ENCODE measurements at places on chromosomes 5 and 9.

GRCh38 chr9:133199648-133200321 lies 9.3 kb downstream of the OBP2B start:
- no peak for DNase-seq

DNA sequence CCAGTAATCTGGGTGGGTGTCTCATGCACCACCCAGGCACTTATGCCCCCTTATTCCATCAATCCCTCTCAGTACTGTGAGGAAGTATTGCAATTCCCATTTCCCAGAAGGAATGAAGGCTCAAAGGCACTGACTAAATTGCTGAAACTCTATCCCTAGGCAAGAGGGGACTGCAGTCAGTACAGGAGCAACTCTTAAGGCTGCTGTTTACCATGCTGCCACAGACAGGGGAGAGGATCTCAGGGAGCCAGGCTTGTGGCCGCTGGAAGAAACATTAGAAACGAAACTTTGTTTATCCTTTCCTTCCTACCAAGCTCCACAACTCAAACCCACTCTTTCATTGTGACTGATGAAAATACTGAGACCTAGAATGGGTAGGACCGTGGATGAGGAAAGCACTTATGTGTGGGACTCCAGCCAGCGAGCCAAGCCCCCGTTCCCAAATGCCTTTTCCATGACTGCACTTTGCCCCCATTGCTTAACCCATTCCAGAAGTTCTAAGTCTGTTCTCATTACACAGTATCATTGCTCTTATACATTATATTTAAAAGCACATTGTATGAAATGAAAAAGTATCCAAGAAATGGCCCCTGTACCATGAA lies 54.3 kb downstream of the TLE1 start:
- DNase-seq = no peak

DNA sequence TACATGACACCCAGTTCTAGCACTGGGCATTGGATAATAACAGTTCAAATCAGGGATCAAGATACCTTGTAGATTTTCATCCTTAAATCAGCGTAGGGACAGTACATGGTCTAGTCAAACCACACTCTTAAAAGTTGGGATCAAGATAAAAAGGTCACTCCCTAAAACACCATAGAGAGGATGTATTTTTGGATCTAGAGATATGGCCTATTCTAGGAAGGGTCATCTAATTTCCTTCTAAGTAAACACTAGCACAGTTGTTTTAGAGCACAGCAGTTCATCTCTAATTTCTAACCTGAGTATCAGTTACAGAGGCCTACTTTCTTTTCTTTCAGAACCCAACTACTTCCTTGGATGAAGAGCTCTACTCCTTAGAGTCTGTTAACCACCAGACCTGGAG lies 166.4 kb upstream of the GRIN3A start:
- no peak for DNase-seq

GRCh38 chr5:36443941-36444340 lies 142.2 kb upstream of the RANBP3L start:
- no peak for DNase-seq

- no peak for DNase-seq
Measured at GRCh38 chr9:74783408-74783807, 104.3 kb downstream of the TRPM6 start.

DNA sequence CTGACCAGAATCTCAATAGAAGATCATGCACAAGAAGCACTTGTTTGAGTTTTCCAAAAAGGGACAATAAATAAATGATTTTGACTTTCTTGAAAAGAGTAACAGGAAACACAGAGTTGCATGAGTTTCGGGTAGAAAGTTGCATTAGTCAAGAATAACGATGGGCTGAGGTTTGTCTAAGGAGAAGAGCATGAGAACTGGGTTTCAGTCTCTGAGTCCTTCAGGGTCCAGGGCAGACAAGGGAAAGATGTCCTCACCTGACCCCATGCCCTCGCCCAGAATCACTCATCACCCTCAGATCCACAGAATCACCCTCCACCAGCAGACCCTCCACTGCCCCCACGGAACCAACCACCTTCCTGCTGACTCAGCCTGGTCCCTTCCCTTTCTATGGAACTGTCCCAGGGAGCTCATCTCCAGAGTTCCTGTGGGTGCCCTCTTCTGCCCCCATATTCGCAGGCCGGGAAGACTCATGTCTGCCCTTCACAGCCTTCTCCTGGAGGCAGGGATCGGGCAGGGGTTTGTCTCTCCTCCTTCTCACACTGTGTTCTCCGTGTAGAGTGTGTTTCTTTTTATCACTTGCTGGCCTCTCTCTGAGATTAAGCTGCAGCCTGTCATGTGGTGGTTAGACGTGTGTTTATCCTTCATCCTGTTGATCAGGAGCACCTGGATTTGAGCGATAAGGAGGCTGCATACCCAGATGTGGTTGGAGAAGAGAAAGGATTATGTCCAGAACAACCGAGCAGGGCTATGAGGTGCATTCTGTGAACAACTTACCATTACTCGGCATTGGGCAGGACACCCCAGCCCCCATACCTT lies 442.6 kb downstream of the MAT2B start:
- no peak for DNase-seq

DNA sequence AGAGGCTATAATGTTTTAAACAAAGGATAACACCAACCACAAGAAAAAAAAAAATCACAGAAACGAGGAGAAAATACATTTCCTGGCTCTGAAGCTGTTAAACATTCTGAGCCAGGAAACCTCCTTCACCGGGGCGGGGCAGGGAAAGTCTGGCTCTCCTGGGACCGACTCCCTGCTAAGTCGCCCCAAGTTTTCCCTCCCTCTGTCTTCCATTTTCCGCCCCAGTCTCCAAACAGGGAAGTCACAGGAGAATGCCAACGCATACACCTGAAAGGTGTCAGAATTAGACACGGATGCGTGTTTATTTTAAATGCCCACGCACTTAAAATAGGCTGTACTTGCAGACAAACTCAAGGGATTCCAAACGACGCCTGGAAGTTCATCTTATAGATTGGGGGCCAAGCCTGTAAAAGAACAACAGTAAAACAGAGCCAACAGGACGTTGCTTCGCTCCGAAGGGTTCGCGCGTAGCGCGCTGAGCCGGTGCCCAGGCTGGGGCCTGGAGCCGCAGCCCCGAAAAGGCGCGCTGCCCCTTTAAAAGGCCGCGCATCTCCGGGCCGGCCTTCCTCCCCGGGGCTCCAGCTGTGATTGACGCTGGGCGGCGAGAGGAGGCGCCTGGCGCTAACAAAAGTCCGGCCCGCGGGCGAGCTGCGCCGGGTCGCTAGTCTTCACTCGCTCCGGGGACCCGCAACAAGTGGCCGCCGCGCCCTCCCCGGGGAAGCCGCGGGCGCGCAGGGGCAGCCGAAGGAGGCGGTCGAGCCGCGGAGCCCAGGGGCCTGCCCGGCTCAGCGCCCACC lies at the start of gene FBXL7:
TSS of gene FBXL7 (plus strand) at position 653 of the 797 bp plus-strand sequence.
- no peak for DNase-seq

DNA sequence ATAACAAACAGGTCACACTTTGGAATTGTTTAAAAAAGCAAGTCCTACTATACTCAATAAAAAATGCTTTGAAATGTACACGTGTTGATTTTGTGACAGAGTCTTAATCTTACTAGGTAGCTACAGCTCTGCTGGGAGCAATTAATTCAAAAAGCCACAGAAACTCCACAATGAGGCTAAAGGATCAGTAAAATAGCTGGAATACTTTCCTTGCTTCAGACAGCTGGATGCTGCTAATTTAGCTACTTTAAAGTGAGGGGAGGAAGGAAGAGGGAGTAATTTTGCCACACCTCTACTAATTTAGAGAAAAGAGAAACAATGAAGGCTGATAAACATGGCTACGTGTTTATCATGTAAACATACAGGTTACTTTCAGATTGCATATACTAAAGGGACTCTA lies 927.6 kb upstream of the DMAC1 start:
- DNase-seq = no peak

DNA sequence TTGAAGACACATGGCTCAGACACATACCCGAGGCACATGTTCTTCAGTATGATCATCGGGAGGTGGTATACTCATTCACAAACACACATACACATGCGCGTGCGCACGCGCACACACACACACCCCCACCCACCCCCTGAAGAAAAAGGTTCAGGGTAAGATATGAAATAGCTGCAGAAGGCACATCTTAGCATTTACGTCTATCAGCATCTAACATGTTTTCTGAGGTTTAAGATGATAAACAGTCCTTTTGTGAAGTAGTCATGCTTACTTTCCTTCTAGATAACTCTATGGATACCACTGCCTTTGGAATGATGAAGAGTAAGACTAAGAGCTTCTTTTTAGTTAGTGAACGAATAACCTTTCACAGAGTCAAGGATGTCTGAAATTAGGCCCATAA lies 105.1 kb upstream of the GNA14 start:
- DNase-seq = no peak

GRCh38 chr9:81826517-81826906 lies 101.7 kb upstream of the SPATA31D4 start:
- DNase-seq = no peak

- DNase-seq = no peak
Measured at GRCh38 chr5:91288118-91288916, 94.8 kb downstream of the ARRDC3 start.

GRCh38 chr9:136722093-136722968 lies 10.0 kb downstream of the DIPK1B start:
- DNase-seq = no peak

GRCh38 chr5:143671674-143672569 lies 140.0 kb upstream of the HMHB1 start:
- no peak for DNase-seq

- no peak for DNase-seq
Measured at GRCh38 chr9:129422843-129423192, 198.1 kb downstream of the C9orf50 start.

DNA sequence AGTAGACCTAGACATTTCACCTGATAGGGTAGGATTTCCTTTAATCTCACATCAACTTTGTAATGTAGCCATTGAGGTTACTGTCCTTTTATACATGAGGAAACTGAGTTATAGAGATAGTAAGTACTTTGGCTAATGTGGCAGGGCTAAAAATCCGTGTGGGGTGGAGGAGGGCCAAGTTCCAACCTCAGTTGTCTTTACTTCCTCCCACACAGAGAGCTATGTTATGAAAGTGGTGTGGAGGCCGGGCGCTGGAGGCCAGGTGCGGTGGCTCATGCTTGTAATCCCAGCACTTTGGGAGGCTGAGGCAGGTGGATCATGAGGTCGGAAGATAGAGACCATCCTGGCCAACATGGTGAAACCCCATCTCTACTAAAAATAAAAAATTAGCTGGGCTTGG lies 173.3 kb downstream of the PALM2AKAP2 start:
- no peak for DNase-seq

GRCh38 chr5:55750063-55750462 lies 12.2 kb downstream of the DDX4 start:
- no peak for DNase-seq

- DNase-seq = no peak
Measured at GRCh38 chr5:169065400-169065799, 235.5 kb downstream of the SLIT3 start.

- DNase-seq = no peak
Measured at GRCh38 chr5:177124486-177124991, 9.0 kb upstream of the NSD1 start.

DNA sequence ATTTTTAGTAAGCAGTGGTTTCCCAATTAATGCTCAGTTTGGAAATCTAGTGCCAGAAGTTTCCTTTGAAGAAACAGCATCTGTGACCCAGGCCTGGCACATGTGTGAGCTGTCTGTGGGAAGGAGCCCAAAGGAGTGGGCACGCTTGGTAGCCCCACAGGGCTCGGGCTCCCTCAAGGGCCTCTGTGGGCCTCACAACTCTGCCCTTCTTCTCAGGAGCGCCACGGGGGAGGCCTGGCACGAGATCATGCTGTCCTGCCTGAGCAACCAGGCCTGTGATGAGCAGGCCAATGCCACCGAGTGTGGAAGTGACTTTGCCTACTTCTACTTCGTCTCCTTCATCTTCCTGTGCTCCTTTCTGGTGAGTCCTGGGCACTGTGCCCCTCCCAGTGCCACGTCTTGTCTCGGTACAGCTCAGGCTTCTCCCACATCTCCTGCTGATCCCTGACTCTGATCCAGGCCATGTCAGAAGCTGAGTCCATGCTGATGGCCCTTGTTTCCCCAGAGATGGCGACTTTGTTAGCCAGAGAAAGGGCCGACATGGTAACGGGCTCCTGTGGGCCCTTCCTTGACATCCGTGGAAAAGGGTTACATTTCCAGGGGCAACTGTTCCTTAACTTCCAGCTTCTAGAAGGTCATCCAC lies 200.4 kb downstream of the CACNA1B start:
- no peak for DNase-seq

- DNase-seq = no peak
Measured at GRCh38 chr5:181203093-181203711, 1.8 kb downstream of the TRIM7 start.

- DNase-seq = no peak
Measured at GRCh38 chr5:35266276-35266675, 36.0 kb upstream of the PRLR start.

DNA sequence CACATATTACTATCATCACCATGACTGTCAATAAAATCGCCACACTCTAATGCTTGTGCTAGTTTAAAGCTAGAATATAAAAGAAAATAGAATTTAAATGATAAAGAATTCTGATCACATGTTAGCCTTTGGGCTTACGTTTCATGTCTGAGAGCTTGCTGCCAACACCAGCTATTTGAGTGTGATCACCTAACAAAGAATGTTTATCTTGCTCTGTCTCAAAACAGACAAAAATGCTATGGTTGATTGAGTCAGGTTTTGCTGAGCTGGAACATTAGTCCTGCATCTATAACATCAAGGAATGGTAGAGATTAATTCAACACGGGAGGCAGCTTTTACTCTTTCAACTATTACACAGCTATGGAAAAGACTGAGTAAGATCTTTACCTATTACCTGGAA lies 50.7 kb downstream of the MSX2 start:
- DNase-seq = no peak
